ENCODE measurements at places on chromosomes 7 and 10.
A peak's percentile ranks its signal among the peaks of the same experiment; 100 is the strongest.

GRCh38 chr10:71048971-71049615 lies 160.7 kb upstream of the PCBD1 start:
- DNase-seq: no peak

DNA sequence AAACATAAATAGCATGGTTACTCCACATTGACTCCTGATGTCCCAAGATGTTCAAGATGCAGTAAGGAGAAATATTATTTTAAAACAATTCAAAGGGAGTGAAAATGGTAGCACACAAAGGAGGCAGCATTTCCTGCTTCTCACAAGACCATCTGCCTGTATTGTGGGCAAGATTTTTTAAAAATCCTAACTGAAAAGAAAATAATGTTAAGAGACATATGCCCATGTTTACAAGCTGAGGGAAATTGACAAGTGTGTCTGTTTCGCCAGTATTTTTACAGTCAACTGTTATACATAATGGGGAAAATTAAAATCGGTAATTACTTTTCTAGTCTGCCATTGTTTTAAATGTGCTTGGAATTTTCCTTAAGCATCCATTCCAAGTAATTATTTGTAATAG lies 646.2 kb upstream of the C7orf33 start:
- no peak for DNase-seq

- no peak for DNase-seq
Observed at GRCh38 chr7:19537942-19538401, 170.9 kb downstream of the POLR1F start.

DNA sequence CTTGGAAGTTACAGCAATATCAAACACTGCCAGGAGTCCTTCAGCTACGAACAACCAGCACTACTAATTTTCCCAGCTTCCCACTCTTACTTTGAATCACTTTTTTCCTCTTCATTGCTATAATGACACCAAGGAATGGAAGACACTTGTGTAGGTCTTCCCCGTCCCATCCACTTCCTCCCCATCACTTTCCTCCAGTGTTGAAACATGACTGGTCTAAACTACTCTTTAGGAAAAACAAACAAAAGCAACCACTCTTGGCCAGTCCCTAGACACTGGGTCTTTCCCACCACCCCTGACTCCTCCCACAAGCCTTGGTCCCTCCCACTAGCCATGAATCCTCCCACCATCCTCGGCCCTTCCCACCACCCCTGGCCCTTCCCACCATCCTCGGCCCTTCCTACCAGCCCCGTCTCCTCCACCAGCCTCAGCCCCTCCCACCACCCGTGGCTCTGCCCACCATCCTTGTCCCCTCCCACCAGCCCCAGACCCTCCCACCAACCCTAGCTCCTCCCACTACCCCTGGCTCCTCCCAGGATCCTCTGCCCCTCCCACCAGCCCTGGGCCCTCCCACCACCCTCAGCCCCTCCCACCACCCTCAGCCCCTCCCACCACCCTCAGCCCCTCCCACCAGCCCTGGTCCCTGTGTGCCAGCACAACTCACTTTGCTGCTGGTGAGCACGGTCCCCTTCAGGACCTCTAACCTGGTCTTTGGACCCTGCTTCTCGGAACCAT lies 68.5 kb downstream of the CXCL12 start:
- DNase-seq: peak; percentile 16

DNA sequence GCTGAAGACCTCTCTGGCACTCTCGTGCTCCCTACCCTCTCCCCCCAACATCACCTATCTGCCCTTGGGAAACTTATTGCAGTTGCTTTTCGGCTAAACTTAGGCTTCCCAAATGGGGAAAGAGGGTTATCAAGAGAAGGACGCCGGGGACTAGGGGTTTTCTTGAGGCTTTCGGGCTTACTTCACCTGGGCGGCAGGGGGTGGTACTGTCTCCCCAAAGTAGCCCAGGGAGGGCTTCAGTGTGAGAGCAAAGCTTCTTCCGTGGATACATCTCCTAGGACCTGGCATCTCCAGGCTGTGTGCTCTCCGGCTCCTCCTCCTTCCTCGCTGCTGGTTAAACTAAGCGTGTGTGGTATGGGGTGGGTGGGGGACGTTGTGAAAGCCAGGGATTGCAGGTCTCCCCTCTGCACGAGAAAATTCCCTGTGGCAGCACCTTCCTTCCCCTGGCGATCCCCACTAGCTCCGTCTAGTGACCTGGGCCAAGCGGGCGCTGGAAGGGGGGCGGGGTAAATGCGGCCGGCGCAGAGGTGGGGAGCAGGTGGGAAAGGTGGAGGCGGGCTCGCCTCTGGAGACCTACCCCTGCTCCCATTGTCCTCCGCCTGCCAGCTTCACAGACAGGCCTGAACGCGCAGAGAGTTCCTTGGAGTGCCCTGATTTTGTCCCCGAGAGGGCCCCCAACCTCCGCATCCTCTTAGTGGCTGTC lies 1.1 kb downstream of the PLXDC2 start:
- no peak for DNase-seq

DNA sequence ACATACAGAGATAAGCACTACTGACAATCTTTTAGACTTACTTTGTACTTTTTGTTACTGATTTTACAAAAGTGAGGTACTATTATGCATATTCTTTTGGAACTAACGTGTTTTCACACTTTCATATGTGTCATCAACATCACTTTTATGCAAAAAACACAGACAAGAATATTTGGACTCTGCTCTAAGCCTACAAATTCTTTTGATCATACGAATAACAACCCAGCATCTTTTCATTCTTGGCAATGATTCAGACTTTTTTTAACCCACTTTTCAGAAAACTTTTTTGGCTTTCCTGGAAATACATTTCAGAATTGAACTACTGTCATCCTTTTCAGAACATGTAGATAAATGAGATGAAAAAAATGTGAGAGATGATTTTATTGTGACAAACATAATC lies 30.2 kb downstream of the USP6NL start:
- no peak for DNase-seq

- no peak for DNase-seq
Observed at GRCh38 chr7:112495810-112496462, 15.1 kb downstream of the LSMEM1 start.

DNA sequence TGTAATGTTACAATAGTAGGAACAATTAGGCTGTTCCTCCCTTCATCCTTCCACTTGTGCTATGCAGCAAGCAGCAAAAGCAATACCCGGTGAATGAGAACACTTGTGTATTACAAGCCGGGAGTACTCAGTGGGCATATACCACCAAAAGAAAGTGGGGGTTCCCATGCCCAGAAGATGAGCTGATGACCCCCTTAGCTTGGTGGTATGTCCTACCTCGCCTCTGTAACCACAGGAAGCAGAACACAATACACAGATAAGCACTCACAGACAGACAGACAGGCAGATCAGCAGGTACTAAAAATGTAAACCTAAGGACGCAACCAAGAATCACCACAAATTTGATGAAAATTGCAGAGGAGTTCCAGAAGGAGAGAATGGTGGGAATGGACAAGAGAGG lies 15.5 kb upstream of the KIF20B start:
- DNase-seq: no peak

DNA sequence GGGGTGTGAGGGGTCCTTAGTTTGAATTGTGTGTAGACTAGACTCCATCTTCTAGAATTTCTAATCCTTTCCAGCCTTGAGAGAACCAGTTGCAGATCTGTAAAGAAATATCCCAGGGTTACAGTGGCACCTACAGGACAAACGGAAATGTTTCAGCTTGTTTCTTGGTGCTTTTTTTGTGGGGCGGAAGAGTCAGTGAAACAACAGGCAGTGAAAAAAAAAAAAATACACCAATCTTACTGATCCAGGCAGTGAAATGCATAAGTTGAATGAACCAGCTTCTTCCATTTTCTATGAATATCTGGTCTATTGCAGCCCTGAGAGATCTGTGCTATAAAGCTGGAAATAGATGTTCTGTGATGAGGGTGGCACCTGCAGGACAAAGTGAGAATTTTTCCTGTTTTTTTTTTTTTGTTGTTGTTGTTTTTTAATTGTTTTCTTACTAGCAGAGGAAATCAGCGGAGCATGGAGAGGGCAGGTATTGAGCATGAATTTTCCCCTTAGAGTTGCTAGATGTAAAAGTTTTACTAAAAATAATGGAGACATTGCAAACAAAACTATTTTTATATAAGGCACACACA lies 81.9 kb upstream of the DYNC1I1 start:
- no peak for DNase-seq

GRCh38 chr10:35927341-35927740 lies 285.2 kb upstream of the FZD8 start:
- no peak for DNase-seq

GRCh38 chr7:2640846-2641316 lies 9.1 kb downstream of the TTYH3 start:
- no peak for DNase-seq

- no peak for DNase-seq
Observed at GRCh38 chr10:57664815-57665214, 602.9 kb downstream of the IPMK start.

DNA sequence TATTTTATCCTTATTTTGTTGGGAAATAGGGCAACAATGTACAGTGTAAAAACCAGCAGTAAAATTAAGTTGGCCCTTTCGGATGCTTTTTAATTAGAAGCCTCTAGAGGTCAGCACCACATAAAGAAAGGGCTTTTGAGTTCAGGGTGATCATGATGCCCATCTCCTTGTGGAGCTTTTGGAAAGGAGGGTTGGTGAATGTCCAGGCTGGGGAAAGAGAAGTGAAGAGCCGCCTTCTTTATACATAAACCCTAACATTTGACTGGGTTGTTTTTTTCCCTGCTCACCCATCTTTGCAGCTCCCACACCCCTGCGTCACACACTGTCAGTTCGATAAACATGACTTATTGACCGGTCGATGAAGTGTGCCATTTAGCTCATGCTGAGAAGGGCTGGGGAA lies 29.8 kb downstream of the MTURN start:
- no peak for DNase-seq

DNA sequence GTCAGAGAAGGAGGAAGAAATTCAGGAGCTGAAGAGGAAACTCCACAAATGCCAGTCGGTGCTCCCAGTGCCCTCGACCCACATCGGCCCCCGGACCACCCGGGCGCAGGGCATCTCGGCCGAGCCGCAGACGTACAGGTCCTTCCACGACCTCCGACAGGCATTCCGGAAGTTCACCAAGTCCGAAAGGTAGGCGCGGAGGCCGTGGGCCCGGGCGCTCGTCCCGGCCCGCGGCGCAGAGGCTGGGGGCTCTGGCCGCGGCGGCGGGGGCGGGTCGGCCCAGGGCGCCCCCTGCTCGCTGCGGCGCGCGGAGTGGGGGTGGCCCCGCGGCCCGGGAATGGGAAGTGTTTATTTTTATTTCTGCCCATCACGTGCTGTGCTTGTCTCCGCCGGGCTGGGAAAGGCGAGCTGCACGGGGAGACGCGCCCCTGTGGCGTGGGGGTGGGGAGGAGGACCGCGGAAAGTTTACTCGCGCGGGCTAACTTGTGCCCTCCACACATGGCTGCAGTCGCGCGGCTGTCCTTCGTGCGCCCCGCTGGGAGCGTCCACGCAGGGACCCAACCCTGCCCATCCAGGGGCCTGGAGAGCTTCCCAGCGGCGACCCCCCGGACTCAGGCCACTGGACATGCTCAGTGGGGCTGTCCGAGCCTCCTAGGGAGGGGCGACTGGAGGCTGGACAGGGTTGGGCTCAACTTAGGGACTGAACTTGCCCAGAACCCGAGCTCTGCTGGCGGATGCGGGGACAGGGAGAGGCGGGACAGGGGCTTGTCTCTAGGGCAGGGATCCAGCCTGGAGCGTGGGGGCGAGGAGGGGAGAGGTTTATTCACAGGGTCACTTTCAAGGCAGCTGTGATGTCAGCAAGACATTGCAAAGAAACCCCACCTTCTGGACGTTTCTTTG lies 82.6 kb upstream of the PRKG1 start:
- no peak for DNase-seq

All from stimulated activated CD4-positive, alpha-beta T cell treated with anti-CD3 and anti-CD28 coated beads, Interleukin-15, amount 100 ng/mL, for 48 hours (primary cell).